Uterus (tissue), 4 donors: ENCODE measurements at places on chromosomes 4 and X. TPM values are rescaled to one million over a fixed set of nuclear protein-coding genes. Genes with fewer than 3 reads are reported as not detected.

- DNase-seq: no peak
Measured at GRCh38 chr4:115851918-115852766, 738.7 kb upstream of the NDST4 start.

TMPRSS11E gene
- not detected for total RNA-seq

DNA sequence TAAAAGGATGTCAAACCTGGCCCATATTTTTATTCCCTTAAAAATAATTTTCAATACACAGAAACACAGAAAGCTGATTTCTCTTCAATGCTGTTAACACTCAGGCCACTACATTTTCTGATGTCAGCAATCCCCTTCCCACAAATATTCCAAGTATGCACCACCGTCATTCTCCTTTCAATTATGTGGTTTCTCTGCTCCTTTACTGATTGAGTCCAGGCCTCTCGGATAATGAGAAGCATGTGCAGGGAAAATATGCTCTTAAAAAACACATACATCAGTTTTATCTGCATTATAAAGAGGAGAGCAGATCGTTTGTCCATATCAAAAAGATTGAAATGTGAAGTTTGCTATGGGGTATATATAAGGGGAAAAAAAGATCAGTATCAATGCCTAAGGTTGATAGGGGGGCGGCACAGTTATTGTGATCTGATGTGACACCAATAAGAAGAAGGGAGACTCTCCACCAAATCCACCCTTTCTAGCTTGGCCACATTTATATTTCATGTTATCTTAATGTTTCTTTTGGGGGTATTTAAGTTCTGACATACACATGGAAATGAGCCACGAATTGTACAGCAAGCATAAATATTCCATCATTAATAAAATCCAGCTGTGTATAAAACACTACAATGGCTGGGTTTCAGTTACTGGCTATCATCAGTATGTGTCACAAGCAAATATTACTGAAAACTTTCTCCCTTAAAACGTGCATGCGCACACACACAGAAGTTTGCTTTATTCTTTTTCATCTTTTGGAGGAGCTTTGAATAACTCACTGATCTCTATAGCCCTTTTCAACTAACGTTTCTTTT, 6.4 kb downstream of the AMOT start:
- DNase-seq: no peak

DNA sequence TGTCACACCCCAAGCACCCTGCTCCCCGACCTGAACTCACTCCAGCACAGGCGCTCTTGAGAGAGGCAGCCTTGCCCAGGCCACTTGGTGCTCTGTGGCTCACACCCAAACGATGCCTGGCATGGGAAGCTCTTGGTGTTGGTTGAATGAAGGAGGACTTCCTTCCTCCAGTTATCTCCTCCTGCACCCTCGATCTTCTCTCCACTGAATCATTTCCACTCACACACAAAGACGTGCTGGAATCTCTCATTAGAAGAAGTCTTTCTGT, 90.5 kb upstream of the TRIM2 start:
- no peak for DNase-seq

RPS6KA3 gene
- 51.2 TPM for total RNA-seq

CSAG3 gene
- total RNA-seq: not detected

DNA sequence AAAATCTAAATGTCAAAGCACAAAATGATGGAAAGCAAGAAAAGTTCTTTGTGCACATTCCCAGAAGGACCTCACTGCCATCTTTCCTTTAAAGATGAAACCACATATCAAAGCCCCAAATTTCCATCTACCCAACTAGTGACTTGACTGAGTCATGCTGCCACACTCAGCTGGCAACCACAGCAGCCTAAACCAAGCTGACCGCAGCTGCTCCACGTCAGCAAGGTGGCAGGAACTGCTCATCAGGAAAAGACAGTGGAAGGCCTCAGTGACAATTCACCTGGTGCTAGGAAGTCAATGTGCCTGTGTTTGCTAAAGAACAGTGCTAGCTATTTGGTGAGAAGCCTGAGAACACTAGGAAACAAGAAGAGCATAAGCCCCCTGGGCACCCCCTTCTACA, 26.1 kb downstream of the ACOX3 start:
- DNase-seq: no peak

GPC4 gene
- 9.3 TPM for total RNA-seq

DNA sequence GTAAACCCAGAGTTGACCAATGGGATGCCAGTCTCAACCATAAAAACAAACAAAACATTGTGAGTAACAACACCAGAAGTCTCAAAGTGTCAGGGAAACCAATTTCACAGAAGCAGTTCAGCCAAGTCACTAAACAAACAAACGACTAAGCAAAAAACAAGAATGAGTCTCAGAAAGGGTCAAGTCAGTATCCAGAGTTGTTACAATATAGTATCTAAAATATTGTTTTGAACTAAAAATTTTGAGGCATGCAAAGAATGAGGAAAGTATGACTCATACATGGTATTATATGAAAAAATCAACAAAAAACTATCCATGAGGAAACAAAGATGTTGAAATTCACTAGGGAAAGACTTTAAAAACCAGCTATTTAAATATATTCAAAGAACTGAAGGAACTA, 70.6 kb downstream of the AR start:
- no peak for DNase-seq

- no peak for DNase-seq
Measured at GRCh38 chr4:10960389-10960788, 275.8 kb upstream of the CLNK start.

DNA sequence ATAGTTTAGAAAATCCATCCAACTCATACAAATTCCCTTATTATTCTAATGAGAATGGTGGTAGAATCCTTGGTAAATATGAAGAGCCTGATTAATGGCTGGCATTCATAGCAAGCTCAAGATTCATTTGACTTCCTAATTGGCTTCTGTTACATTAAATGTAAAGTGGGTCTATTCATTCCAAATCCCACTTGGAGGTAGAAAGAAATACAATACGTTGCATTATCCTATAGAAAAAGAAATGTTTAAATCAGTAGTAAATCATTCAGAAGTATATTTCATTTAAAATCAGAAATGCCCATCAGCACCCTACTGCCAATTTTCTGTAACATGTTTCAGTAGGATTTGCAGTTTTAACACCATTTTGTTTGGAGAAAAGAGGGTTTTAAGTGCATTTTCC, 6.7 kb downstream of the ADGRG4 start:
- DNase-seq: no peak

ATP6AP1 gene
- total RNA-seq: 71.3 TPM

- no peak for DNase-seq
Measured at GRCh38 chr4:37976507-37976906, 16.3 kb downstream of the PTTG2 start.

CTAG1A gene
- total RNA-seq: not detected

- DNase-seq: no peak
Measured at GRCh38 chrX:121456315-121456714, 408.9 kb downstream of the GLUD2 start.

GRCh38 chrX:13791559-13791958, 25.3 kb downstream of the GPM6B start:
- no peak for DNase-seq

DNA sequence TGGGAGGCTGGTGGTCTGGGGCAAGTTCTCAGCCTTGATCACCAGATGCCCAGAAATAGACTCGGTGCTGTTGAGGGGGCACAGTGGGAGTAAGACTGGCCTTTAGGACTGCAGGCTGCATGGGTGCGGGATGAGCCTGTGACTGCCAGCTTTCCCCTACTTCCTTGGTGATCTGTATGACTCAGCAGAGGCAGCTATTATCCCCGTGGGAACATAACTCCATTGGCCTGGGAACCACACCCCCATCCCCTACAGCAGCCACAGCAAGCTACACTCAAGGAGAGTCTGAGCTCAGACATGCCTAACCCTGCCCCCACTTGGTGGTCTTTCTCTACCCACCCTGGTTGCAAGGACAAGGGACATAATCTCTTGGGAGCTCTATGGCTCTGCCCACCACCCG, 20.6 kb downstream of the CLIC2 start:
- no peak for DNase-seq

GRCh38 chrX:44043496-44043895, 70.3 kb upstream of the NDP start:
- DNase-seq: no peak

ZMAT1 gene
- total RNA-seq: 12.9 TPM

ADRA2C gene
- total RNA-seq: 13.1 TPM

DNA sequence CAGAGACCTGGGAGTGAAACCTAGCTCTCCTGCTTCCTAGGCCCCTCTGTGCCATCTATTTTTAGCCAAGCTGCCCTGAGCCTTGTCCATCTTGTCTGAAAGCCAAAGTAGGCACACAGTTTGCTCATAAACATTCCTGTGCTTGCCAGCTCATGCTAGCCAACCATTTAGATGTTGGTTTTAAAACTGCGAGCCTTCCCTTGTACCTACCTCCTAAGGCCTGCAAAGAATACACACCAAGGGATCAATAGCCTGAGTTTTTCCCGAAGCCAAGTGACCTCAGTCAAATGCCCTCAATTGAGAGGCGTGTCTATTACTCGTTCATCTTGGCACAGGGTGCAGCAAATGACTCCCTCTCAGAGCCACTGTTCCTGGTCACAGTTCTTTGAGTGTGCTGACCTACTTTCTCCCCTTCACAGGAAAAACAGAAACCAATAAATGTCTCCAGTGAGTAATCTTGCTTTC, 48.5 kb downstream of the ZCCHC12 start:
- DNase-seq: no peak

SLC38A5 gene
- total RNA-seq: 4.6 TPM

DGAT2L6 gene
- total RNA-seq: not detected

DNA sequence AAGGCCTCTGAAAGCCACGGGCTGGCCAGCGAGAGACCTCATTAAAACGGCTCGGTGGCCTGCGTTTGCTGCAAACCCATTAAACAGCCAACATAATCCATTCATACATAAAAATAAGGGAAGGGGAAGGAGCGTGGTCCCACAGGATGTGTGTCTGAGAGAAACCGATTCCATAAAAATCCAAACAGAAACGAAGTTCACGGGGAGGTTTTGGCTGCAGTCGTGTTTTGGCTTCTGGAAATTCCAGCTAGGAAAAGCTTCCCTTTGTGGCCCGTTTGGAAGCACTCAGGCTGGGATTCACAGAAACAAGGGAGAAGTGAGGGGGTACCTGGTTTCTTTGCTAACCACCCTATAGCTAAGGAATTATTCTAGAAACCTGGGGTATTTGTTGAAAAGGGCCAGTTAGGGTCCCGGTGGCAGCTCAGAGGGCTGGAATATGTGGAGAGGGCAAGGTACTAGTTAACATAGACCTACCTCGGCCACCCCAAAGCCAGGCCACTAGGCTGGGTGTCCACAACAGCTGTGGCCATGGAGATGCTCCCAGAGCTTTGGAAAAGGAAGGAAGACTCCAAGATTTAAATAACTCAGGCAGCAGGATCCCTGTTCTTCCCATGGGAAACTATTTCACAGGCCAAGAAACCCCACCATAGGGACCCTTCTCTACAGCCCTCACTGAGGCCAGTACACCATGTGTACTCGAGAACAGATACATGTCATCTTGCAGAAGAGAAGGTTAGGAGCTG, 166.8 kb downstream of the BCOR start:
- no peak for DNase-seq

PAGE1 gene
- not detected for total RNA-seq
